ENCODE measurements at places on chromosomes 2 and 18. TPM values are rescaled to one million over a fixed set of nuclear protein-coding genes. Genes with fewer than 3 reads are reported as not detected.
A peak's percentile ranks its signal among the peaks of the same experiment; 100 is the strongest.

DNA sequence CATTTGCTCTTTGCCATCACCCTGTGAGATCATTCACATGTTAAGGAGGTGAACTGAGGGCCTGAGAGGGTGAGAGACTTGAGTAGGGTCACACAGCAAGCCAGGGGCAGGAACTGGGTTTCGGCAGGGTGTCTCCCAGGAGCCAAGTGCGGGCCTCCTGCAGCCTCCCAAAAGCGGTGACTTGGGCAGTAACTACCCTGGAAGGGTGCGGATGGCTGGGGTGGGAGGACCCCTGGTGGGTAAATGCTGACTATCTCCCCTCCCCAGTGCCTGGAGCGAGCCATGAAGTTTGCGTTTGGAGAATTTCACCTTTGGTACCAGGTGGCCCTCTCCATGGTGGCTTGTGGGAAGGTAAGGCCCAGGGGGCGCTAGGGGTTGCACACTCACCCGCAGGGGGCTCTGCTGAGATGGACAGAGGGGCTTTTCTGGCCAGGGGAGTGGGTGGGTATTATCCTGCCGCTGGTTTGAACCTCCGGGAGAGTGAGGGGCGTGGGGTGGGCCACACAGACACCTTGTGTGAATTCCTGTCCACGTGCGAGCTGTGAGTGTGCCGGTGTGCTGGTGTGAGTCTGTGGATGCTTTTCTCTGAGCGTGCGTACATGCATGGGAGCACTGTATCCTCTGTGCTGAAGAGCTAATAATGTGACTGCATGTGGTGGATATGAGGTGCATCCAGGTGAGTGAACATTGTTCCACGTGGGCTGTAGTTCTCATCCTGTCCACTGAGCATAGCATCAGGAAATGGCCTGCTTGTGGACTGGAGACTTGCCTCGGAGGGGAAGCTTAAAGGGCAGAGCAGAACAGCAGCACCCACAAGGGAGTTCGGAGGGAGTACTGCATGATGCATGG is 91.0 kb upstream of the MCFD2 start:
- DNase-seq, result no peak

DNA sequence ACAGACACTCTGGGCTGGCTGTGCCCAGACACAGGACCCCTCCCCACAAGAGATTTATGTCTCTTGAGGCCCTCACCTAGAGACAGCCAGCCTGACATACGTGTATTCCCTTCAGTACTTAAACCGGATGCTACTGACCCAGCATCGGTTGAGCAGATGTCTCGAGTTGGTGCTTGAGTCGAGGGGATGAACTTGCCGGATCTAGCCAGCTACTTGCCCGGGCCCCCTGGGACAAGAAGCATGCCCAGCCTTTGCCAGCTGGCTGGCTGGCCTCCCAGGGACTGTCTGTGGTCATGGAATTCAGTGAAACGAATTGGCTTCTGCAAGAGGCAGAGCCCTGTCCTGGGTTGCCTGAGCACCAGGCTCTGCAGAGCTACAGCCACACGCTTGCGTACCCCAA is 36.0 kb downstream of the DNMT3A start:
- DNase-seq, result no peak

- DNase-seq, result no peak
These were observed 84.5 kb upstream of the SNTG2 start for GRCh38 chr2:866009-866680.

DNA sequence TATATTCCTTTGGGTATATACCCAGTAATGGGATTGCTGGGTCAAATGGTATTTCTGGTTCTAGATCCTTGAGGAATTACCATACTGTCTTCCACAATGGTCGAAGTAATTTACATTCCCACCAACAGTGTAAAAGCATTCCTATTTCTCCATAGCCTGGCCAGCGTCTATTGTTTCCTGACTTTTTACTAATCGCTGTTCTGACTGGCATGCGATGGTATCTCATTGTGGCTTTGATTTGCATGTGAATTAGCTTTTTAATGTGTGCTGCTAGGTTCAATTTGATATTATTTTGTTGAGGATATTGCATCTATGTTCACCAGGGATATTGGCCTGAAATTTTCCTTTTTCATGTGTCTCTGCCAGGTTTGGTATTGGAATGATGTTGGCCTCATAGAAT is 67.4 kb upstream of the VRK2 start:
- no peak for DNase-seq

- no peak for DNase-seq
These were observed 53.7 kb upstream of the ST8SIA5 start for GRCh38 chr18:46810481-46811000.

DNA sequence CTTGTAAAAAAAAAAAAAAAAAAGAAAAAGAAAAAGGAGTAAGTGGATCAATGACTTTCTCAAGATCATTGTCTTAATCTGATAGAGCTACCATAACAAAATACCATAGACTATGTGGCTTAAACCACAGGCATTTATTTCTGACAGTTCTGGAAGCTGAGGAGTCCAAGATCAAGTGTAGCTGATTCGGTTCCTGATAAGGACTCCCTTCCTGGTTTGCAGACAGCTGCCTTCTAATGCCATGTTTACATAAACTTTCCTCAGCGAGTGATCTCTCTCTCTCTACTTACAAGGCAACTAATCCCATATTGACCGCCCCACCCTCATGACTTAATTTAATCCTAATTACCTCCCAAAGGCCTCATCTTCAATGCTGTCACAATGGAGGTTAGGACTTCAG is 36.5 kb upstream of the SIX2 start:
- peak; percentile 5 for DNase-seq

MAB21L4 gene
- total RNA-seq, result not detected

COLEC12 gene
- not detected for total RNA-seq

DNA sequence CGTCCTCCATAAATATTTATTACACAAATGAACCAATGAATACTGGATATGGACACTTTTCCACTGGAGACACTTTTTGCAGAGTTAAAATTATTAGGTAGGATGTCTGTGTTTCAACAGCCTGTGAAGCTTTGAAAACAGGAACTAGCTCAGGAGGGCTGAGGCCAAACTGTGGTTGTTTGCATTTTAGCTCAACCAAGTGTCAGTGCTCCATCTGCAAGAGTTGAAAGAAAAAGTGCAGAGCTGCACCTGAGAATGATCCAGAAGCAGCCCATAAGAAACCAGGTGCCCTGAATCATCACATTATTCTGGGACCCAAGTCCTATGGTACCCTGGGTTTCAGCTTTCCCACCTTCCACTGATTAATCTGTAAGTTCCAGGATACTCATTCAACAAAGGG is 180.4 kb downstream of the TRIB2 start:
- no peak for DNase-seq

DNA sequence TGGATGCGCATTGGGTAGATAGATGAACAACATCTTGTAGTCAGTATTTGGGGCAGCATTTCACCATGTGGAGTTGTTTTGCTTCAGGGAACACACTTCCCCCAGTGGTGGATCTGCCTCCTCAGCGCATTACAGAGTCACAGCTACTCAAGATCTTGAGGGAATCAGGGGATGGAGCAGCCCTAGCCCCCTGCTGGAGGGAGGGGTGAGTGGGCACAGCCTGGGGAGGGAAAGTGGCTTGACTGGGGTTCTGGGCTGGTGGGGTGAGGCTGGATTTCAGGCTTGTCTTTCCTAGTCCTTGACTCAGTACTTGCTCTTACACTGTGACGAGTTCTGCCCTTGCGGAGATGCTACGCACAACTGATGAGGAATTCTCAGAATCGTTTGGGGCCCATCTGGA is 271.0 kb upstream of the HS6ST1 start:
- no peak for DNase-seq

- no peak for DNase-seq
These were observed 27.2 kb downstream of the IDH1 start for GRCh38 chr2:208227581-208228232.

DNA sequence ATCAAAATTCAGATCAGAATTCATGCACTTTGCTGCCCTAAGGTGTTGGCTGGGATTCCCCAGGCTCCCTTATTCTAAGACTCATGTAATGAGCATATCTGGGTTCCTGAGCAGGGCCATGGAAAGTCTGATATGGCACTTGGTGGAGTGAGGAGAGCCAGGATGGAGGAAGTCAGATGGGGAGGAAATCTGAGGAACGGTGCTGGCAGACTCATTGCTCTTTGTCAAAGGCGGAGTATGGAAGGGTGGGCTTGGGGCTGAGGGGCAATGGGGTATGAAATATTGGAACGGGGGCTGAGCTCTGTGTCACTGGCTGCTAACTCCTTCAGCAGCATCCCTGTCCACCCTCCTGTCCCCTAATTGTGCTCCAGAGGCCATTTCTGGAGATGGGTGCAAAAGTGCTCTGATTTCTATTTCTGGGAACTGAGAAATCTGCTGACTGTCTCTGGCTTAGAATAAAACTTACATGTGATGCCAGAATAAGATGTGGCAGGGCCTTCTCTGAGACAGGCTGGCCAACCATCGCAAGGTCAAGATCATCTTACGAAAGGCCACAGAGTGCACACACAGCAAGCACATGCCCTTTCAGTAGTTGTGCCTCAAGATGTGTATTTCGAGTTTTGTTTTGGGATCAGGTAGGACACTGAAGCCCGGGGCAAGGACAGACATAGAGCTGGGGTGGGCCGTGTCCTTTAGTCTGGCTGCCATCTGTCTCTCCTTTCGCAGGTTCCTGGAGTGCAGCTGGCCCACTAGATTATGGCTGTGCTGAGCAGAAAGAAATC is 480.0 kb upstream of the HS6ST1 start:
- no peak for DNase-seq

DNA sequence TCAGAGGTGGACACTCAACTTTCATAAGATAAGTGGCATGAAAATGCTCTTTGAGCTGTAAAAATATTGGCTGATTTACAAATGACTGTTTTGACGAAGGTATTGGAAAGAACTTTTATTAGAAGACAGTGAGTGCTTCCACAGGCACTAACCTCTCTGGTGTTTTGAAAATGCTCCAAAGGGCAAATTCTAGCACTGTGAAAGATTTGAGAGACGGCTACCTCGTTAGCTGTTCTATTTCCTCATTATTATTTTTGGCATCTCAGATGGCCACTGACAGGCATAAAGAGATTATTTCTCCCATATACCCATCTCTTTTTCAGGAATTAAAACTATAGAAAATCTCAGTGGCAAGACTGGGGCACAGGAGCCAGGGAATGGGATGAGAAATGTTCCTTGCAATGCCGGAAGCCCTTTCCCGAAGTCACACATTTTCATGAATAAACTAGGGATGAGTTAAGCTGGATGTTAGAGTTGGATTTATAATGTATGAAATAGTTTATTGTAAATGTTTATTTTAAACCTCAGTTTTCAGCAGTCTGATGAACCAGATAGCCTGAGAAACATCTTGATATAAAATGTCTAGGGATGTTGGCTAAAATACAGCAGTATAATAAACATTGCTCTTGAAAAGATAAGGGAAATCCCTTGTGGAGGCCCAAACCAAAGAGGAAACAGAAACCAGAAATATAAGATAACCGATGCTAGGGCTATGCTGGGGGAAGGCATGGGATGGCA is 175.7 kb downstream of the ASB1 start:
- DNase-seq, result no peak

DNA sequence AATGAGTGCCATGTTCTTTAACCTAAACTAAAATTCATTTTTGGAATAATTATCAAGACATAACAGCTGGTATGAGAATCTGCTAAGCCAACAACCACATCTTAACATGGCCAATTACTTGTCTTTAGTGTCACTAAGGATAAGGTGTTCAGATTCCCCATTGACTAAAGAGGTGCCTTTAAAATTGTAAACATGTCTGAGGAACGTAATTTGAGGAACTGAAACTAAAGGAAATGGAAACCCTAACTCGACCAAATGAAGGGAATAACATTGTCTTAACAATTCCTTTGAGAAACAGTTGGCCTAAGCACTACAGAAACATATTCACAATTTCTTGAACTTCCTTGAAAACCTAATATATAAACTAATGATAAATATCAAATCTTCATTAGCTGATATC is 355.4 kb upstream of the GULP1 start:
- no peak for DNase-seq

PTPN2 gene
- total RNA-seq, result 156 TPM

- DNase-seq, result no peak
These were observed 271.4 kb downstream of the ZEB2 start for GRCh38 chr2:144248350-144249034.

DNAJC5G gene
- total RNA-seq, result not detected

DNA sequence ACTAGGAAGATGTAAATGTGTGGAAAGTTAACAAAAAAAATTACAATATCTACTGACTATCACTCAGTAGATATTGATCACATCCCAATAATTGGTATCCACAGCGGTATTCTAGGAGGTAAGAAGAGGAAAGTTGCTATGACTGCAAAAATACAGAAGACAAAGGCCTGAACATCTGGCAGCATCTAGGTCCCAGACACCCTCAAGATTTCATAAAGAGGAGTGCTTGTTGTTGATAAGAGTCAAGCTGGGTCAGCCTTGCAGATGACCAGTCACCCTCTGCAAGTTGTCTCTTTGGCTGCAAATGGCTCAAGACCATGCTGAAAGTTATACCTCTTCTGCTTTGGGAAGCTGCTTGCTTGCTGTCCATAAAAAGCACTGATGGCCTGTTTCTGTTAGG is 228.4 kb upstream of the FBXO11 start:
- DNase-seq, result no peak

- no peak for DNase-seq
These were observed 160.7 kb upstream of the SALL3 start for GRCh38 chr18:78818961-78819360.

RNU2-63P gene
- 39.8 TPM for total RNA-seq

DNA sequence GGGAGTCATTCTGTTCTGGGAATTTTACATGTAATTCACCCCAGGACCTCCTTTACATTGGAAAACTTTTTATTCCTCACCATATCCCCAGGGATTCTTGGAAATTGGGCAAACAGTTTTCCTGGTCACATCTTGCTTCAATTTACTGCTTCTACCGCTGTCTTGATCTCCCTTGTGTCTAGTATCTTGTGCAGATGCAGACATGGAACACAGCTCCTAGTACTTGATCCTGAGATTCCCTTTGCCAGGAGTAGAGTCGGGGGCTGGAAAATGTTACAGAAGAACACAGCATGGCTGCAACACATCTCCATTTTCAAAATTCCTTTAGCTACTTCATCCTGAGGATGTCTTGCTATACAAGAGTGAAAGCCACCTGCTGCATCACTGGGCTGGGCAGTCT is 472.8 kb downstream of the PLCL1 start:
- no peak for DNase-seq

SOX11 gene
- not detected for total RNA-seq

- DNase-seq, result no peak
These were observed 410.7 kb upstream of the DSEL start for GRCh38 chr18:67926929-67927864.

- DNase-seq, result no peak
These were observed 4.5 kb upstream of the MAP3K2 start for GRCh38 chr2:127392133-127392827.

DNA sequence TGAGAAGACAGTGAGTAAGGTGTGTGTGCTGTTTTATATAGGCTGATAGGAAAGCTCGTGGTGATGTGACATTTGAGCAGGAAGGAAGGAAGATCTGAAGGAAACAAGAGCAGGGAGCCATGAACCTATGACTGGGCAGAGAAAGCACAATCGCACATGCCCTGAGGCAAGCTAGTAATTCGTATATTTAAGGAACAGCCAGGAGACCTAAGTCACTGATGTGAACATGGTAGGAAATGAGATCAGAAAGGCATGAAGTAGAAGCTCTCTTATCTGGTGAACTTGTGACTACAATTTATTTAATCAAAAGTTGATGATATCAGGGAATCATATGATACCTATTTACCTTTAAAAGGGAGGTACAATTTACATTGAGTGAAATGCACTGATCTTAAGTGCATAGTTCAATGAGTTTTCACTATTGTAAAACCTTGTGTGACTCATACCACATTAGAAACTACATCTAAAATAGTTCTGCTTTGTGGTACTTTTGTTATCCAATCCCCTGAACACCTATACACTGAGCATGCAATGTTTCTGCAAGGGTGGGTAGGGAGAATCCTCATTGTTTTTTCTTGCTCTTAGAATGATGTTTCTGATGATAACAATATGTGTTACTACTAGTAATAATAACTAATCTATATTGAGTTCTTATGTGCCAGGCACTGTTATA is 67.5 kb downstream of the GALNT13 start:
- no peak for DNase-seq
